ENCODE measurements at places on chromosomes 2 and 18.

- no peak for DNase-seq
Observed at GRCh38 chr18:183769-184168, 25.4 kb downstream of the USP14 start.

GRCh38 chr2:56674084-56674483, 490.3 kb downstream of the CCDC85A start:
- DNase-seq, result no peak

GRCh38 chr2:144936442-144936841, 416.5 kb upstream of the ZEB2 start:
- no peak for DNase-seq

- DNase-seq, result no peak
Observed at GRCh38 chr2:57894381-57894780, 152.2 kb upstream of the VRK2 start.

DNA sequence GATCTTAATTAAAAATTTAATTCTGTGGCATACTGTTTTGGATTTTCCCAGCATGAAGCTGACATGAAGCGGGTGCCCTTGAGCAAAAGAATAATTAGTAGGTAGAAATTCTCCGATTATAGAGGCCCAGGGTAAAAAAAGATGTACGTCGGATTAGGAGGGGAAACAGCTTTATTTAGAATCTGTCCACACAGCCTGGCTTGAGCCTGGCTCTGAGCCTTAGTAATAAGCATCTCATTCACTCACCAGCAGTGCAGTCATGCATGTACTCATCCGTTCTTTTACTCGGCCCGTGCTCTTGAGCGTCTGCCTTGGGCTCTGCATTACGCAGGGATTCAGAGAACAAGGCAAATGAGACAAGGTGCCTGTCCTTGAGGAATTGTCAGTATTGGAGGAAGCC, 219.3 kb downstream of the AGAP1 start:
- DNase-seq, result no peak

GRCh38 chr2:102082571-102083392, 59.8 kb upstream of the IL1R1 start:
- no peak for DNase-seq

Measured in stimulated activated CD8-positive, alpha-beta memory T cell treated with anti-CD3 and anti-CD28 coated beads, Interleukin-15, amount 100 ng/mL, for 1 hour (primary cell).